CD4-positive, CD25-positive, alpha-beta regulatory T cell (primary cell): ENCODE measurements at places on chromosomes 3 and 15. TPM values are rescaled to one million over a fixed set of nuclear protein-coding genes. Genes with fewer than 3 reads are reported as not detected.
A peak's percentile ranks its signal among the peaks of the same experiment; 100 is the strongest.

DNA sequence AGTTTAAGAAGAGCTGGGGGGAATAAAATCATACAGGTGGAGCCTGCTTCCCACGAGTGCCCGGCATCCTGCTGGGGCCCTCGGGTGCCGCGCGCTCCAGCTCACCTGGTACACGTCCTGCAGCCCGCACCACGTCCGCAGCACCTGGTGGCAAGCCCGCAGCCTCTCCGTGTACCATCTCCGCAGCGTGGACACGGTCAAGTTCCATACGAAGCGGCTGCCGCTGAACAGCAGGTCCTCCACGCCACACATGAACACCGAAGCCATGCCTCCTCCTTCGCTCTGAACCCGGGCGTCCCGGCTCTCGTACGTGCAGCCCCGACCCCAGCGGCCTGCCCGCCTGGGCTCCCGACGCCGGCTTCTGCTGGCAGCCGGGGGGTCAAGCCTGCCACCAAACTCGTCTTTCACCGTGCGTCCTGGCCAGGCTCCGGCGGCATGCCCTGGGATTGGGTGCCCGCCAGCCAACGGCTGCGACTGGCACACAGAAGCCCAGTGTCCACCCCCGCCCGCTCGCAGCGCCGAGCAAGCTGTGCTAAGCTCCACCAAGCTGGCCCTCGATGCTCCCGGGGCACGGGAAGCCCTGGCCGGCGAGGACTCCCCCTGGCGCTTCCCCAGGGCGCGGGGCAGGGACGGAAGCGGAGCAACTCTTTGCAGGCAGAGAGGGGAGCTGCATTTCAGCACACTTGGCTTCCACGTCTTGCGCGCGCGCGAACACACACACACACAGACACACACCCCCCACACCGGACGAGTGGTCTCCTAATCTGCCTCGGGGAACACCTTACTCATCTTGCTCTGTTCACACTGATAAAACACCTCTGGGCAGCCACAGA, at the start of gene FRMD4B:
Gene FRMD4B, minus strand, starts transcription at position 366 of the 833 bp plus-strand sequence. Its CDS starts 99 bp downstream, at position 267.
- H3K27me3 ChIP-seq: peaks cover 33% of the 10 kb centered on the region
- H3K4me1 ChIP-seq: peaks cover 5% of the 10 kb centered on the region
- H3K36me3 ChIP-seq: no peaks in the 10 kb centered on the region
- H3K27ac ChIP-seq: no peak within 1 kb of the TSS
- H3K4me3 ChIP-seq: no peak within 1 kb of the TSS

DNA sequence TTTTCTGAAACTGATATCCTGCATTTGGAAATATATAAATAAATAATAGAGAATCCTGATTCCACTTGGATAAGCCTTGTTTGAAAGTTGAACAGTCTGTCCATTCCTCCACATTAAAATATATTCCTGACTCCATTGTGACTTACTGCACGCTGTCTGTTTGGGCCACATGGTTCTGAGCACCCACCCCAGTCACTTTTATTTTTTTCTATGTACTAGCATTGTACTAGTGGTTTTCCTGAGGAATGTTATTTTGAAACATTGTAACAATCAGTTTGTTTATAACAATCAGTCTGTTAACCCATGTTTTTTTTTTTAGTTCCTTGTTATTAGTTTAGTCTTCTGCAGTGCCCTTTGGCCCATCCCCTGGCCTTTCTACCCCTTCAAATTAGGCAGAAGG, 87.4 kb upstream of the CCNL1 start:
- H3K4me1 ChIP-seq: no peaks in the 10 kb centered on the region
- no peaks in the 10 kb centered on the region for H3K36me3 ChIP-seq
- H3K27me3 ChIP-seq: peaks cover 2% of the 10 kb centered on the region
- no peak for DNase-seq

GRCh38 chr3:62798000-62798399, 77.2 kb downstream of the CADPS start:
- H3K36me3 ChIP-seq: no peaks in the 10 kb centered on the region
- no peak overlapping the region for H3K27ac ChIP-seq
- no peaks in the 10 kb centered on the region for H3K4me1 ChIP-seq
- no peak overlapping the region for H3K4me3 ChIP-seq

DNA sequence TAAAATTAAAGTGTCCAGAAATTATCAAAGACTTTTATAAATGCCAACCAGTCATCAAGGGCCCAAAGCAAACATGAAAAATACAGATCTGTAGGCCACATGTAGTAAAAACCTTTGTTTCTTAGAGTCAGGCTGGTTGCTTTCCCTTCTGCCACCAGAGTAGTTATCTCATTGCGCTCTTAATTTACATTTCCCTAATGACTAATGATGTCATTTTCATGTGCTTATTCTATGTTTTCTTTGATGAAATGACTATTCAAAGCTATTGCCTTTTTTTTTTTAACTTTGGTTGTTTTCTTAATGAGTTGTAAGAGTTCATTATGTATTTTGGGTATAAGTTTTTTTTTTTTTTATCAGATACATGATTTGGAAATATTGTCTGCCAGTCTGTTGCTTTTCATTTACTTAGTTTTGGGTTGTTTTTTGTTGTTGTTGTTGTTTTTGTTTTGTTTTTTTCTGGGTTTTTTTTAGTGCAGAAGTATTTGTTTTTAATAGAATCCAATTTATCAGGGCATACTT, 140.6 kb downstream of the HCN4 start:
- no peak overlapping the region for H3K27ac ChIP-seq
- DNase-seq: no peak
- H3K27me3 ChIP-seq: peaks cover 2% of the 10 kb centered on the region
- no peaks in the 10 kb centered on the region for H3K36me3 ChIP-seq
- no peaks in the 10 kb centered on the region for H3K4me1 ChIP-seq

DNA sequence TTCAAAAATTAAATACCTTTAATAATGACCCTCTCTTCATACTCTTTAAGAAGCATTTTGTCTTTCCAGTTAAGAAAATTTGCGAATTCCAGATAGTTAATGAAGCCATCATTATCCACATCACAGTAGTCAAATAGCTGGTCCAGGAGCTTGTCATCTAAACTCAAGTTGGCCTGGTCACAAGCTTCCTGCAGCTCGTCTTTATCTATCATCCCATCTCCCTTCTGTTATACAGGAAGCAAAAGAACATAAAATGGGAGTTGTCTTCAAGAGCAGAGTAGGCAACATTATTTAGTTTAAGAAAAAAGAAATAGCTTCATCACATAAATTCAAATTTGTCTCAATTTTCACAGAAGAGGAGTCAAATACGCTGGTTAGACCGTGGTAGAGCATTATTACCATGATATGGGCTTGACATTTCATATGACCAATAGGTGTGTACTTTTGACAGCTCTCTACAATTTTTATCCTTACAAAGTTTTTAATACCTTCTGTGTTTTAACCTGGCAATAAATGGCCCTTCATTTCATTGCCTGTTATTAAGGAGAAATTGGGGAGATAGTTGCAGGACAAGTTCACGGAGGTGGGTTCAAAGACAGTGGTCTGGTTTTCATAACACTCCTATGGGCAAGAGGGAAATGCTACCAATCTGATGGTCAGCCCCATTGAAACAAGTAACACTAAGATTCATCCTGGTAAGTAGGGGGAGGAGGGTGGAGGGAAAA, 45.4 kb downstream of the EFHB start:
- DNase-seq: no peak
- H3K27me3 ChIP-seq: no peaks in the 10 kb centered on the region
- H3K27ac ChIP-seq: no peak overlapping the region
- H3K4me3 ChIP-seq: no peak overlapping the region

- no peaks in the 10 kb centered on the region for H3K27me3 ChIP-seq
- H3K4me3 ChIP-seq: no peak overlapping the region
- H3K4me1 ChIP-seq: peaks cover 50% of the 10 kb centered on the region
- peak overlapping the region; percentile 41 for H3K27ac ChIP-seq
Observed at GRCh38 chr15:88657326-88658069, 18.7 kb downstream of the ISG20 start.

IRAK2 gene
- total RNA-seq: 3.6 TPM

SCN11A gene
- not detected for total RNA-seq

IMPG2 gene
- 0.35 TPM for total RNA-seq

RHCG gene
- not detected for total RNA-seq

KBTBD13 gene
- not detected for total RNA-seq
